Nephron progenitor cell (in vitro differentiated cells): ENCODE measurements at places on chromosomes 6 and 20.

- no peak overlapping the region for H3K27ac ChIP-seq
- no peaks in the 10 kb centered on the region for H3K36me3 ChIP-seq
- no peak for DNase-seq
- H3K4me1 ChIP-seq, result no peaks in the 10 kb centered on the region
- H3K4me3 ChIP-seq, result no peak overlapping the region
- peaks cover 4% of the 10 kb centered on the region for H3K27me3 ChIP-seq
These were observed 241.9 kb downstream of the ADGRB3 start for GRCh38 chr6:68876792-68877493.

DNA sequence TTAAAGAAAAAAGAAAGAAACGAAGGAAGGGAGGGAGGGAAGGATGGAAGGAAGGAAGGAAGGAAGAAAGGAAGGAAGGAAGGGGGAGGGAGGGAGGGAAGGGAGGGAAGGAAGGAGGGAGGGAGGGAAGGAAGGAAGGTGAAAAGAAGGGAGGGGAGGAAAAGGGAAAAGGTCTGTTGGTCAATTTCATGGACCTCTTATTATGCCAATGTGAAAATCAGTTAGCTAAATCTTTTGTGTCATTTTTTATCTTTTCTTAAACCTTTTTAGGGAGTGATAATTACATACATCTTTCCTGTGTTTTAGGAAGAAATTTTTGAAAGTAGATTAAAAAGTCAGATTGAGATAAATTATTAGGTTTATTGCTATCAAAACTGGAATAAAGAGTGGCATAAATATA lies 670.2 kb upstream of the CITED2 start:
- no peaks in the 10 kb centered on the region for H3K36me3 ChIP-seq
- no peaks in the 10 kb centered on the region for H3K27me3 ChIP-seq
- peaks cover 16% of the 10 kb centered on the region for H3K4me1 ChIP-seq
- DNase-seq, result no peak
- H3K27ac ChIP-seq, result no peak overlapping the region
- H3K4me3 ChIP-seq, result no peak overlapping the region

- no peak for DNase-seq
- H3K4me3 ChIP-seq, result no peak overlapping the region
- H3K4me1 ChIP-seq, result peaks cover 17% of the 10 kb centered on the region
- no peaks in the 10 kb centered on the region for H3K36me3 ChIP-seq
These were observed 22.7 kb upstream of the MCM3 start for GRCh38 chr6:52306972-52307870.

GRCh38 chr6:41208439-41209106 lies 7.6 kb upstream of the TREML2 start:
- no peak overlapping the region for H3K27ac ChIP-seq
- peaks cover 11% of the 10 kb centered on the region for H3K27me3 ChIP-seq
- no peak for DNase-seq
- H3K36me3 ChIP-seq, result no peaks in the 10 kb centered on the region
- H3K4me3 ChIP-seq, result no peak overlapping the region

DNA sequence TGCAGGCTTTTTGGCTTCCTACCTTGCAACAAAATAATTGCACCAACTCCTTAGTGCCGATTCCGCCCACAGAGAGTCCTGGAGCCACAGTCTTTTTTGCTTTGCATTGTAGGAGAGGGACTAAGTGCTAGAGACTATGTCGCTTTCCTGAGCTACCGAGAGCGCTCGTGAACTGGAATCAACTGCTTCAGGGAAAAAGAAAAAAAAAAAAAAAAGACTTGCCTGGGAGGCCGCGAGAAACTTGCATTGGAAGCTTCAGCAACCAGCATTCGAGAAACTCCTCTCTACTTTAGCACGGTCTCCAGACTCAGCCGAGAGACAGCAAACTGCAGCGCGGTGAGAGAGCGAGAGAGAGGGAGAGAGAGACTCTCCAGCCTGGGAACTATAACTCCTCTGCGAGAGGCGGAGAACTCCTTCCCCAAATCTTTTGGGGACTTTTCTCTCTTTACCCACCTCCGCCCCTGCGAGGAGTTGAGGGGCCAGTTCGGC lies 420 bp downstream of the SOX4 start:
- peaks cover 8% of the 10 kb centered on the region for H3K27me3 ChIP-seq
- H3K4me1 ChIP-seq, result peaks cover 26% of the 10 kb centered on the region
- DNase-seq, result peak; percentile 33
- peaks cover 36% of the 10 kb centered on the region for H3K36me3 ChIP-seq

DNA sequence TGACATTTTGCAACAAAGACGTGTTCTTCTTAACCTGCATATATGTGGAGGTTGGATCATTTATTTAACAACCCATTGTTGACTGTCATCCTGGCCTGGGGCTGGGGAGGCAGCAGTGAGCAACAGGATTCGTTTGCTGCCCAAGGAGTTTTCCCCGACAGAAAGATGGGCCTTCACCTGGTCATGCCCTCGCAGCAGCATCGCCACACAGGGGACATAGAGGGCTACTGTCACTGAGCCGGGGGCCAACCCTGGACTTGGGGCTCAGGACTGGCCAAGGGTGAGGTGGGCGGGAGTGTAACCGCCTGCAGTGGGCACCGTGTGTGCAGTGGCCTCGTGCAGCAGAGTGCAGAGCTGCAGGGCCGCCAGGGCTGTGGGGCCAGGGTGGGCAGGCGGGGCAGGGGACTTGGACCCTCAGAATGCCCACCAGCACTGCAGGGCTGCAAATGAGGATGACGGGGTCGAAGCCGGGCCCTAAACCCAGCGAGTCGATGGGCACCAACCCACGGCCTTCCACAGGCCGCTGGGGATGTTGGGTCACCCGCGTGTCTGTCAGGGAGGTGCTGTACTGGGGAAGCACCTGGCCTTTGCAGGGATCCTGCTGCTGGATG lies 11.8 kb downstream of the DUSP22 start:
- no peaks in the 10 kb centered on the region for H3K27me3 ChIP-seq
- DNase-seq, result no peak
- peaks cover 15% of the 10 kb centered on the region for H3K36me3 ChIP-seq
- peaks cover 8% of the 10 kb centered on the region for H3K4me1 ChIP-seq
- no peak overlapping the region for H3K27ac ChIP-seq

DNA sequence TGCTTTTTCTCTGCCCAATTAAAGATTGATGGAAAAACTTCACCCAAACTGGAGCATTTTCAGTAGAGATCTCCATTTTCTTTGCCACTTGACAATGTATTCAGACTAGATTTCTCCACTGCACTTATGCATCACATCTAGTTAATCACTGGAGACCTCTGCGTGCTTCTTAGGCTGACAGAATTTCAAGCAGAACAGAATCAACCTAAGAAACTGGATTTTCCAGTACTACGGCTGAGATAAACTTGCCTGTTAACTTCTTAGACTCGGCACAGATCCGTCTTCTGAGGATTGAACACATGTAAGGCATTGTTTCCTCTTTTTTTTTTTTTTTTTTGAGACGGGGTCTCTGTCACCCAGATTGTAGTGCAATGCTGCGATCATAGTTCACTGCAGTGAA lies 139.2 kb downstream of the LRRC1 start:
- H3K4me1 ChIP-seq, result no peaks in the 10 kb centered on the region
- H3K36me3 ChIP-seq, result no peaks in the 10 kb centered on the region
- no peak overlapping the region for H3K27ac ChIP-seq
- peaks cover 7% of the 10 kb centered on the region for H3K27me3 ChIP-seq

- no peak overlapping the region for H3K4me3 ChIP-seq
- no peak overlapping the region for H3K27ac ChIP-seq
- DNase-seq, result no peak
- H3K36me3 ChIP-seq, result no peaks in the 10 kb centered on the region
These were observed 15.6 kb upstream of the STX11 start for GRCh38 chr6:144134737-144135136.

DNA sequence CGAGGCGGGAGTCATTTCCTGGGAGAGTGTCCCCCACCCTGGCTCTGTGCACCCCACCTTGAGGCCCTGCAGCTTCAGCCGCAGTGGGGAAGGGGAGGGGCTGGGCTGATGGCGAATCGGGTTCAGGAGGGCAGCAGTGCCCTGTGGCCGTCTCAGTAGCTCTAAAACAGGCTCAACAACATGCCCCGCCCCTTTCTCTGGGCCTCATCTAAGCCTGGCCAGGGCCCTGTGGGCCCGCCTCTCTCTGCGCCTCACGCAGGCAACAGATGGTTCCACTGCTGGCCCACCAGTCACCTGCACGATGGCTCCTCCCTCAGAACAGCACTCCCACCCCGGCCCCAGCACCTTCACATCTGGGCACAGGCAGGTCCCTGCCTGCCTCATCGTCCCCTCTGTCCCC lies 30.2 kb downstream of the CHRNA4 start:
- peaks cover 34% of the 10 kb centered on the region for H3K4me1 ChIP-seq
- DNase-seq, result no peak
- H3K4me3 ChIP-seq, result no peak overlapping the region
- peaks cover 6% of the 10 kb centered on the region for H3K36me3 ChIP-seq
- peaks cover 14% of the 10 kb centered on the region for H3K27me3 ChIP-seq
- H3K27ac ChIP-seq, result no peak overlapping the region

DNA sequence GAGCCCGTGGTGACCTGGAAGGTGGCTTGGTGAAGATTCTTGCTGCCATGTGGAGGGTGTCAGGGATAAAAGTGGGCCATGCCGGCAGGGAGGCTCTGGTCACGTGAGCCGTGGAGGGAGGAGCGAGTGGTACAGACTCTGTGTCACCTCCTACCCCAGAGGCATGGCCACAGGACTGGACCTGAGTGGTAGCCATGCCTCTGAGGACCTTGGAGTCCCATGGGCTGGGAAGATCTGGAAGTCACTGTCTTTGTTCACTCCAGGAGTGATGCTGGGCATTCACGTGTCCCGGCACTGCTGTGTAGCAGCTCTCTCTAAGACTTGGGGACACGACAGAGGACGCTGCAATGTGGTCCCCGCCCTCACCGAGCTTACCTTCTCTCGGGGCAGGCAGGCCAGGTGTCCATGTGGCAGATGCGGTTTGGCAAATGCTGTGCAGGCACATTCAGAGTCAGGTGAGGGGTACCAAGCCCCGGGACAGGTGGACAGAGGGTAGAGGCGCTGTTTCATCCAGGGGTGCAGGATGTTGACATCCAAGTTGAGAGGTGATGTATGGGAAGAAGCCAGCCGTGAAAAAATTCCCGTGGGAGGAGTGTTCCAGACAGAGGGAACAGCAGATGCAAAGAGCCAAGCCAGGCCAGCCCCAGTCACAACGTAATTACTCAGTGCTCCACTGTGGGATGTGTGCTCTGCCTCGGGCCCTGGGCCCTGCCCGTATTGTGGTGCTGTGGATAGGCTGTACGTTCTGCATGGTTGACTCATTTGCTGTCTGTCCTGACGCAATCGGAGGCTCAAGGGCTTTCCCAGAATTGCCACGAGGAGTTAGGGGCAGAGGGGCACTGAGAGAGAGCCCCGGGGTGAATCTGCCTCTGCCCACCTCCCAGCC lies 307.8 kb downstream of the TAF4 start:
- H3K27ac ChIP-seq, result peak overlapping the region; percentile 61
- H3K4me3 ChIP-seq, result no peak overlapping the region
- H3K4me1 ChIP-seq, result peaks cover 29% of the 10 kb centered on the region
- DNase-seq, result no peak
- H3K27me3 ChIP-seq, result peaks cover 19% of the 10 kb centered on the region
- no peaks in the 10 kb centered on the region for H3K36me3 ChIP-seq

GRCh38 chr6:104750449-104750848 lies 109.3 kb downstream of the HACE1 start:
- H3K4me3 ChIP-seq, result no peak overlapping the region
- H3K27ac ChIP-seq, result peak overlapping the region; percentile 53
- peaks cover 51% of the 10 kb centered on the region for H3K36me3 ChIP-seq
- H3K27me3 ChIP-seq, result no peaks in the 10 kb centered on the region

GRCh38 chr6:158191761-158192160 lies 23.6 kb downstream of the GTF2H5 start:
- no peak overlapping the region for H3K27ac ChIP-seq
- no peak for DNase-seq
- H3K4me1 ChIP-seq, result peaks cover 18% of the 10 kb centered on the region
- no peak overlapping the region for H3K4me3 ChIP-seq
- H3K27me3 ChIP-seq, result no peaks in the 10 kb centered on the region

GRCh38 chr6:170225852-170226417 lies 64.9 kb downstream of the DLL1 start:
- no peaks in the 10 kb centered on the region for H3K36me3 ChIP-seq
- no peak for DNase-seq
- H3K27ac ChIP-seq, result peak overlapping the region; percentile 8
- no peak overlapping the region for H3K4me3 ChIP-seq

DNA sequence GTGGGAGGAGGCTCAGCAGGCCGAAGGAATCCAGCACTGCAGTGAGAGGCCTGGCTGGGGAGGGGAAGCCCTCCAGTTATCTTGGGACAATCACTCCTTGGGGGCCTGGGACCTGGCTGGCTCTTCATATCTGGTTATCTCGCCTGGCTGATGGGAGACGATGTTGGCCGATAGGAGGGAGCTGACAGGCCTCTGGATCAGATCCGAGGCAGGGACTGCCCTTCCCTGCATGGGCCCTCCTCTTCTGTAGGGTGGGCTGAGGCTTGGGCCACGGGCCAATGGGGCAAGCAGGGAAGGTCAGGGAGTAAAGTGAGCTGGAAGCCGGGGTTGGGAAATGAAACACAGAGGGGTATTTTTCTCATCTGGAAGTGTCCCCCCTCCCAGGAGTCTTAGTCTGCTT lies 25.2 kb downstream of the MANBAL start:
- peaks cover 4% of the 10 kb centered on the region for H3K27me3 ChIP-seq
- peak overlapping the region; percentile 52 for H3K27ac ChIP-seq
- H3K4me3 ChIP-seq, result no peak overlapping the region
- DNase-seq, result no peak

- no peak overlapping the region for H3K4me3 ChIP-seq
- H3K36me3 ChIP-seq, result no peaks in the 10 kb centered on the region
- peaks cover 75% of the 10 kb centered on the region for H3K27me3 ChIP-seq
- H3K4me1 ChIP-seq, result no peaks in the 10 kb centered on the region
These were observed 63.5 kb upstream of the BHLHE23 start for GRCh38 chr20:63070301-63070625.

- H3K27me3 ChIP-seq, result peaks cover 16% of the 10 kb centered on the region
- no peak for DNase-seq
- peaks cover 34% of the 10 kb centered on the region for H3K36me3 ChIP-seq
- no peak overlapping the region for H3K4me3 ChIP-seq
- H3K27ac ChIP-seq, result no peak overlapping the region
These were observed 39.6 kb upstream of the MDFI start for GRCh38 chr6:41598670-41599014.

GRCh38 chr6:168985705-168986104 lies 267.9 kb downstream of the THBS2 start:
- DNase-seq, result no peak
- H3K27me3 ChIP-seq, result no peaks in the 10 kb centered on the region
- H3K36me3 ChIP-seq, result peaks cover 3% of the 10 kb centered on the region
- H3K4me1 ChIP-seq, result no peaks in the 10 kb centered on the region

DNA sequence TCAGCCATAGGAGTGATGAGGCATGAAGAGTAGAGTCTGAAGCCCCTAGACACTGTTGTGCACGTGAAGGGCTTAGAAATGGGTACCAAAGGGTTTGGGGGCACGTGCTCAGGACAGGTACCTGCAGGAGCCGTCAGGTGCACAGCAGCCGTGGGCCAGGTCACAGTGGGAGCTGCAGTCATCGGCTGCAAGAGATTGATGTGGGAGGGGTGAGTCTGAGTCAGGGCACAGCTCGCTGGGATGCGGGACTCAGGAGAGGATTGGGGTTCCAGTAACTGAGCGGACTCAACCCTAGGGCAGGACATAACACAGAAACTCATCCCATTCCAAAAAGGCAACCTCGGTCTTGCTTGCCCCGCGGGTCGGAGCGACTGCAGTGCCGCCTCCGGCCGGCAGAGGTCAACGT lies 1.1 kb downstream of the DLK2 start:
- no peak overlapping the region for H3K27ac ChIP-seq
- peaks cover 48% of the 10 kb centered on the region for H3K27me3 ChIP-seq
- H3K36me3 ChIP-seq, result peaks cover 10% of the 10 kb centered on the region
- no peak for DNase-seq
- H3K4me3 ChIP-seq, result peak overlapping the region; percentile 81

- no peak overlapping the region for H3K4me3 ChIP-seq
- H3K27ac ChIP-seq, result no peak overlapping the region
- peaks cover 60% of the 10 kb centered on the region for H3K4me1 ChIP-seq
- H3K36me3 ChIP-seq, result no peaks in the 10 kb centered on the region
- no peak for DNase-seq
These were observed 79.7 kb downstream of the FGD2 start for GRCh38 chr6:37085198-37085597.
